Activated T-cell treated with anti-CD3 and anti-CD28 coated beads for 24 hours (primary cell): ENCODE measurements at places on chromosomes 1 and 21.

DNA sequence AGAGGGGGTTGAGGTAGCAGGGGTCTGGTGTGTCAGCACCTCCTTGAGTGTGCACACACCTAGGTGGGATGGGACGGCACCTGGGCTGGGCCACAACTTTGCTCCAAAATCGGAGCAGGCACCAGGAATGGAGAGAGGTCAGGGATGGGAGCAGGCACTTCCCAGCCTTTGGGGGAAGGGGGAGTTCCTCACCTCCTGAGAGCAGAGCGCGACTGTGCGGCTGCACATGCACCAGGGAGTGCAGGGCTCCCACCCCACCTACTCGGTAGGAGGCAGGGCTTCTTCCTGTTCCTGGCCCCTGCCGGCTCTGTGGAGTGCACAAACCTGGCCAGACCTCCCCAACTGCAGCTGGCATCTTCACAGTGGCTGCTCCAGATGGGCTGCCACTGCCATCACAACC lies 399.3 kb downstream of the NCAM2 start:
- no peak for DNase-seq

GRCh38 chr21:17622018-17622417 lies 9.3 kb upstream of the BTG3 start:
- no peak for DNase-seq

DNA sequence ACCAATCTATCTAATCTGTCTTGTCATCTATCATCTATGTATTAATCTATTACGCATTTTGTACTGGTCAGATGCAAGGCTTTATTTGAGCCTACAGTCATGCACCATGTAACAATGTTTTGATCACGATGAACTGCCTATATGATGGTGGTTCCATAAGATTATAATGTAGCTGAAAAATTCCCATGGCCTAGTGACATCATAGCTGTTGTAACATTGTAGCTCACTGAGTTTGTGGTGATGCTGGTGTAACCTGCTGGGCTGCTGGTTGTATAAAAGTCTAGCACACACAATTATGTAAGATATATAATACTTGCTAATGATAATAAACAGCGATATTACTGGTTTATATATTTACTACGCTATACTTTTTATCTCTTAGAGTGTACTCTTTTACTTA lies 64.8 kb upstream of the IGSF5 start:
- DNase-seq: no peak

GRCh38 chr21:38120984-38121855 lies 135.6 kb upstream of the KCNJ15 start:
- no peak for DNase-seq

- no peak for DNase-seq
Observed at GRCh38 chr1:94322696-94323095, 85.3 kb upstream of the ARHGAP29 start.

GRCh38 chr1:243550276-243550675 lies 294.4 kb downstream of the SDCCAG8 start:
- DNase-seq: no peak

DNA sequence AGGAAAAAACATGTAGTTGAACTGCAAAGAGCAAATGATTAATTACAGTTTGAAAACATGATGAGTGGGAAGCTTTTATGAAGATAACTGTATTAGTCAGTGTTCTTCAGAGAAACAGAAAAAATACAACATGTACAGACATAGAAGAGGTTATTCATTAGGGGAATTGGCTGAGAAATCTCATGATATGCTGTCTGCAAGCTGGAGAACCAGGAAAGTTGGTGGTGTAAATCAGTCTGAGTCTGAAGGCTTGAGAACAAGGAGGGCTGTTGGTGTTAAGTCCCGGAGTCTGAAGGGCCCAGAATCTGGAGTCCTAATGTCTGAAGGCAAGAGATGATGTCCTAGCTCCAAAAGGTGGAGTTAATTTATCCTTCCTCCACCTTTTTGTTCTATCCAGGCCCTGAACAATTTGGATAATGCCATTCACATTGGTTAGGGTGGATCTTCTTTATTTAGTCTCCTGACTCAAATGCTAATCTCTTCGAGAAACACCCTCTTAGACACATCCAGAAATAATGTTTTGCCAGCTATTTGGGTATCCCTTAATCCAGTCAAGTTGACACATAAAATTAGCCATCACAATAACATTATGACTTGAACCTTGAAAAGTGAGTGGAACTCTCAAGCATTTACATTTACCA lies 672.9 kb upstream of the PTBP2 start:
- no peak for DNase-seq

GRCh38 chr21:39006571-39007311 lies 176.5 kb downstream of the PSMG1 start:
- no peak for DNase-seq

DNA sequence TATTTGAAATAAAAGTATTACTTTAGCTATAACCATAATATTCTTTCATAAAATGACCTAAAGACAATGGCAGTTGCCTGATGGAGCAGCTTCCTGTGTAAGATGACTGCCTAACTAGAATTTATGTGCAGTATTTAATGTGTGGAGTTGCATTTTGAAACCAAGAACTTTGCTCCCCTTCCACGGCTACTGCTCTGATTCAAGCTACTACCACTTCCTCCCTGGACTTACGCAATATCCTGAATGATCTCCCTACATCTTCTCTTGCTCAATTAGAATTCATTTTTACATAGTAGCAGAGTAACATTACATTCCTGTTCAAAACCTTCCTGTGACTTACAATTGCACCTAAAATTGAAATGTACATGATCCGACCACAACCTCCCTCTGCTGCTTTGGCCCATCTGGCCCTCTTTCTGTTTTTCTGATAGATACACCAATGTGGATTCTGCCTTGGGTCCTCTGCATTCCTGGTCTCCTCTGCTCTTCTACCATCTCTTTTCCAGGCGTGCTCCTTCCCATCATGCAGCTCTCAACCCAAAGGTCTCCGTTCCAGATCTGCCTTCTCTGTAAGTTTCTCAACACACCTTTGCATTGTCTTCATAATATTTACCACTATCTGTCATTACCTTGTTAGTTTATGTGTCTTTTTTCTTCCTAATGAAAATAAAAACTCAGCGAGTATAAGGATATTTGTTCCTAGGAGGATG lies 47.4 kb upstream of the USP25 start:
- no peak for DNase-seq

GRCh38 chr1:86273066-86273465 lies 116.5 kb upstream of the COL24A1 start:
- DNase-seq: no peak

GRCh38 chr1:25593861-25594260 lies 22.7 kb upstream of the MAN1C1 start:
- no peak for DNase-seq

DNA sequence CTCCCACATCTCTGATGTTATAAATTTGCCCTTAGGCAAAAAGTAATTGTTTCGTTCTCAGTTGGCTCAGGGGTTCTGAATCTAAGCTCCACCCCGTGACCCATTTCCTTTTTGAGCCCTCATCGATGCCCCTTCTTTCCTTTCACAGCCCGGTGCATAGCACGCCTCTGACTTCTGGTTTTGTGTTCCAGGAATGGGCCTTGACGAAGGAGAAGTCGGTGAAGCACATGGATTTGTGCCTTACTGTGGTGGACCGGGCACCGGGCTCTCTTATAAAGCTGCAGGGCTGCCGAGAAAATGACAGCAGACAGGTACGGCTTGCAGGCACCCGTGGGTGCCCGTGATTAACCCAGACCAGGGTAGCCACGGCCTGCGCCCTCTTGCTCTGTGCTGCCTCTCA lies 151.9 kb downstream of the PGBD5 start:
- DNase-seq: no peak

DNA sequence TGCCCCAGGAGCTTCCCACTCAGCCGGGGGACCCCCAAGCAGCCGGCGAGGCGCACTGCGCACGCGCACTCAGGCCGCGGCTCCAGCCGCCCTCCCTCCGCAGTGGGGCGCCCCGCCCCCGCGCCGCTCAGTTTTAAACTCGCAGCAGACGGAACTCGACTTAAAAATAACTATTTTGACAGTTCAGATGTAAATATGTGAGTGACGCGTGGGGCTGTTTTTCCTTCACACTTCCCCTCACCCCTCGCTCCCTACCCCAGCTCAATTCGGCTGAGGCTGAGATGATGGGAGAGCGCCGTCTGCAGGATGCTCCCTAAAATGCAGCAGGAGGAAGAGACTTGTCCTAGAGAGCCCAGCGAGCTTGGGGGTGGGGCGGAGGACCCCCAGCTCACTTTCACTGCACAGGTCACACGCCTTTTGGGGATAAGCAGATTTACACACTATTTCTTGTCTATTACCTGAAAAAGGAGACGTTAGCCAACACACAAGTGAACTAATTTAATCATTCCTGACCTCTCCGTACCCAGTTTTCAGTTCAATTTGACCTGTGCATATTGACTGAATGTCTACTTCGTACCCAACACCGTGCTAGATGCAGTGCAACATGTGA lies 8.9 kb upstream of the LEMD1 start:
- peak; percentile 33 for DNase-seq

GRCh38 chr1:37130221-37130948 lies 96.1 kb upstream of the GRIK3 start:
- DNase-seq: no peak
